ENCODE measurements at places on chromosomes 16 and 17.
A peak's percentile ranks its signal among the peaks of the same experiment; 100 is the strongest.

GRCh38 chr16:67415872-67416793, at the start of gene ZDHHC1:
ZDHHC1 (minus strand) TSS chr16:67416477; CDS start chr16:67407775, 8,702 bp downstream.
- peak; percentile 52 for DNase-seq

GRCh38 chr17:82321947-82322466, 4.6 kb upstream of the CD7 start:
- DNase-seq: no peak

GRCh38 chr17:48760411-48760810, 31.9 kb upstream of the HOXB13 start:
- DNase-seq: no peak

- peak; percentile 37 for DNase-seq
These were observed 57.7 kb downstream of the CMC2 start for GRCh38 chr16:80948886-80949493.

DNA sequence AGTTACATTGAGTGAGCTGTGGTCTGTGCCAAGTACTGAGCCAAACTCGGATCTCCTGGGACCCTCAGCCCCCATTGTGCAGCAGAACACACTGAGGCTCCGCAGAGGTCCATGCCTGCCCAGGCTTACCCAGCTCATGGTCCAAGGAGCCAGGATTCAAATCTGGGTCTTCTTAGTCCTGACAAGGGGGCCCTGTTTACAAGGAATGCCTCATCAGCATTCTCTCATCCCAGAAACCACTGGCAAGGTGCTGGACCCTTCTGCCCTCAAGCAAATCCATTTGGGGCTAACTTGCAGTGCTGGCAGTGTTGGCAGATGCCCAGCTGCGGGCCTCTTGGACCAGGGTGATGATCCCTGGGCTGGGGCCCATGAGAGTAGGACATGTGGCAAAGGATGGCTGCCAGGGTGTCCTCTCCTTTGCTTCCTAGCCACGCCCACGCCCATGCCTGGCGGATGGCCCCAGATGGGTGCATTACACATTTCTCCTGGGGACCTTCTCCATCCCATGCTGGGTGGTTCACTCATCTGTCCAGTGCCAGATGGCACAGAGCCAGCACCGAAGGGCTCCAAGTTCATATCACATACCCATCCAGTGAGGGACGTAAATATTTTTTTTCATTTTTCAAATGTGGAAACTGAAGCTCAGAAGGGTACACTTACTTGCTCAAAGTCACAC, 117.7 kb downstream of the CMIP start:
- no peak for DNase-seq

DNA sequence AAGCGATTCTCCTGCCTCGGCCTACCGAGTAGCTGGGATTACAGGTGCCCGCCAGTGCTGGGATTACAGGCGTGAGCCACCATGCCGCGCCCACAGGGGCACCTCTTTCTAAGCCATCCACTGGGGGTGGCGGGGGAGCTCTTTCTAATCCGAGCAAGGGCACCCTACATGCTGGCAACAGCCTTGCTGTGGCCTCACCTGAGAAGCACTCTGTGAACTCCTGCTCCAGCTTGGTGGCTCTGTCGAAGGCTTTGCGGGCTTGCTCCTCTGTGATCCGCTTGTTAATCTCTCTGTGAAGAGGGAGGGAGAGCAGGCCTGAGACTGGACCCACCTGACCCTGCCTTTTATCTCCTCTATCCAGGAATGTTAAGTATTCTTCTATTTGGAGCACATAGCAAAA, 11.9 kb upstream of the ASGR1 start:
- no peak for DNase-seq

GRCh38 chr16:12871784-12872183, 29.6 kb upstream of the SHISA9 start:
- no peak for DNase-seq

GRCh38 chr17:29929006-29929532, 959 bp downstream of the SSH2 start:
- DNase-seq: peak; percentile 41

DNA sequence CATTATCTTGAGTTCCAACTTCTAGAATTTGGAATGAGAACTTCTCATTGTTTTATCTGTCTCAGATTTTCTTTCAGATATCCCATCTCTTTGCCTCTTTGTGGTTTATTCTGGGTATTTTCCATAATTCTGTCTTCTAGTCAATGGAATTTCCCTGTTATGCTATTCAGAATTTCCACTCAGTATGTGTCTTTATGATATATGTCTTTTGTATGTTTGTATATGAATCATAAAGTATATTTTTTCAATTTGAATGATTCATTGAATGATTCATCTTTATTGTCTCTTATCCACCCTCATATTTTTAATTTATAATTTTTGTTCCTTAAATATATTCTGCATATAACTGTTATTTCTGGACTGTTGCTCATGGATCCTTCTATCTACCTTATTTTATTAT, 729.7 kb upstream of the GOT2 start:
- DNase-seq: no peak

GRCh38 chr17:16888413-16889087, 83.4 kb downstream of the TNFRSF13B start:
- DNase-seq: no peak

DNA sequence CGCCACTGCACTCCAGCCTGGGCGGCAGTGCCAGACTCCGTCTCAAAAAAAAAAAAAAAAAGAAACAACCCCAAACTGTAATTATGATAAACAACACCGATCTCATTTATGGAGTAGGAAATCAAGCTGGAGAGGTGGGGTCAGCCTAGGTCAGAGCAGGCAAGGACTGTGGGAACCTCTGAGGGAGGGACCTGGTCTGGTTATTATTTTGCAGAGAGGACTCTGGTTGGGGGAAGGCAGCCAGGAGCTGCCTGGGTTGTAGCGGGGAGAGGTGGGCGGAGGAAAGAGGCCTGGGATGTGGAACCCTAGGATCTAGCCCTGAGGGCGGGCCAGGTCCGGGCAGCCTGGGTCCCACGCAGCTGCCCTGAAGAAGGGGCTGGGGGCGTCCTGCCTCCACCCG, 10.9 kb upstream of the HS3ST6 start:
- DNase-seq: peak; percentile 29

- DNase-seq: peak; percentile 65
These were observed 65.2 kb upstream of the TOB1 start for GRCh38 chr17:50931144-50931908.

DNA sequence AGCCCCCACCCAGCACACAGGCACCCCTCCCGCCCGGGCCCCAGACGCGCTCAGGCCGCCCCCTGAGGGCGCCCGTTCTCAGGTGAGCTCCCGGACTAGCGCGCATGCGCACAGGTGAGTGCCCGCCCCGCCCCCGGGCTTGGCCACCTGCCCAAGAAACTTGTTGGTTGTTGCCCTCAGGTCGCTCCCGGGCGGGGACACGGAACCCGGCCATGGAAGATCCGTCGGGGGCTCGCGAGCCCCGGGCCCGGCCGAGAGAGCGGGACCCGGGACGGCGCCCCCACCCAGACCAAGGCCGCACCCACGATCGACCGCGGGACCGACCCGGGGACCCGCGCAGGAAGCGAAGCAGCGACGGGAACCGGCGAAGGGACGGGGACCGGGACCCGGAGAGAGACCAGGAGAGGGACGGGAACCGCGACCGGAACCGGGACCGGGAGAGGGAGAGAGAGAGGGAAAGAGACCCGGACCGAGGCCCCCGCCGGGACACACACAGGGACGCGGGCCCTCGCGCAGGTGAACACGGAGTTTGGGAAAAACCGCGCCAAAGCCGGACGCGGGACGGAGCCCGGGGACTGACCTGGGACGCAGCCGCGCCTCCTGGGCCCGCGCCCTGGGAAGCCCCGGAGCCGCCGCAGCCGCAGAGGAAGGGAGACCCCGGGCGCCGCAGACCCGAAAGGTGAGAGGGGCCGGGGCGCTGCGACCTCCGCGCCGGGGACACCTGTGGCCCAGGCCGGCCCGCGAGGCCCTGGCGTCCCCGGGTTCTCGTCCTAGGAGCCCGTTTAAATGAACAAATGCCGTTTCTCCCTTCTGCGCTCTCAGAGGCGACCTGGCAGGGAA, at the start of gene MARVELD3:
MARVELD3 (plus strand) TSS at position 167 of the 840 bp plus-strand sequence; CDS start at position 213, 46 bp downstream.
- peak; percentile 44 for DNase-seq

- peak; percentile 85 for DNase-seq
These were observed at the start of gene CYBA for GRCh38 chr16:88650749-88651275. CYBA (minus strand) TSS chr16:88651053; CDS start chr16:88651013, 40 bp downstream.

DNA sequence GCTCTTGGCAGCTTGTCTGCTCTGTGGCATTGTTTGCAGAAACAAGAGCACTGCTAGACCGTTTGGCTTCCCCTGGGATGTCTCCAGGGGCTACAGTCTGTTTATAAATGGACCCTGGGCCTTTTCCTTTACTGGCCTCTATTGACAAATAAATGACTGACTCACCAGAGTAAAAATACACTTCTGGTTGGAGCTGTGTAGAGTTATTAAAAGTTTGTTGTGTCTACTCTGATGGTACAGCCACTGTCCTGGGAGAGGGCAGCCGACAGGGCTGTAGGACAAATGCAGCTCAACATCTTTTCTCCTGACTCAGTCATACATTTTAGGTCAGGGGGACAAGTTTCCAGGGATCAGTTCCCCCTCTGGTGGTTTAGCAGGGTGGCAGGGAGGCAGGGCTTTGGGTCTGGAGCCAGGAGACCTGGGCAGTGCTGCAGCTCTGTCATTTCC, 30.0 kb downstream of the FOXL1 start:
- no peak for DNase-seq

GRCh38 chr16:27840311-27841060, 223.0 kb downstream of the GSG1L start:
- no peak for DNase-seq

DNA sequence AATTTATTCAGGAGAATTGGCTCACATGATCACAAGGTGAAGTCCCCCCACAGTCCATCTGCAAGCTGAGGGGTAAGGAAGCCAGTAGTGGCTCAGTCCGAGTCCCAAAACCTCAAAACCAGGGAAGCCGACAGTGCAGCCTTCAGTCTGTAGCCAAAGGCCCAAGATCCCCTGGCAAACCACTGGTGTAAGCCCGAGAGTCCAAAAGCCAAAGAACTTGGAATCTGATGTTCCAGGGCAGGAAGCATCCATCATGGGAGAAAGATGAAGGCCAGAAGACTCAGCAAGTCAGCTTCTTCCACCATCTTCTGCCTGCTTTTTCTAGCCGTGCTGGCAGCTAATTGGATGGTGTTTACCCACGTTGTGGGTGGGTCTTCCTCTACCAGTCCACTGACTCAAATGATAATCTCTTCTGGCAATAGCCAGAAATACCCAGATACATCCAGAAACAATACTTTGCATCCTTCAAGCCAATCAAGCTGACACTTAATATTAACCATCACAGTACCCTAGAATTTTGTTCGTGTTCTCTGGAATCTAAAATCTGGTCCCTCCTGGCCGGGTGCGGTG, 40.4 kb downstream of the TMEM114 start:
- DNase-seq: no peak

- no peak for DNase-seq
These were observed 5.5 kb downstream of the BCO1 start for GRCh38 chr16:81243942-81244341.

- no peak for DNase-seq
These were observed 686 bp upstream of the RHOT2 start for GRCh38 chr16:667113-667779.

GRCh38 chr16:80990577-80990976, 16.1 kb downstream of the CMC2 start:
- DNase-seq: no peak

DNA sequence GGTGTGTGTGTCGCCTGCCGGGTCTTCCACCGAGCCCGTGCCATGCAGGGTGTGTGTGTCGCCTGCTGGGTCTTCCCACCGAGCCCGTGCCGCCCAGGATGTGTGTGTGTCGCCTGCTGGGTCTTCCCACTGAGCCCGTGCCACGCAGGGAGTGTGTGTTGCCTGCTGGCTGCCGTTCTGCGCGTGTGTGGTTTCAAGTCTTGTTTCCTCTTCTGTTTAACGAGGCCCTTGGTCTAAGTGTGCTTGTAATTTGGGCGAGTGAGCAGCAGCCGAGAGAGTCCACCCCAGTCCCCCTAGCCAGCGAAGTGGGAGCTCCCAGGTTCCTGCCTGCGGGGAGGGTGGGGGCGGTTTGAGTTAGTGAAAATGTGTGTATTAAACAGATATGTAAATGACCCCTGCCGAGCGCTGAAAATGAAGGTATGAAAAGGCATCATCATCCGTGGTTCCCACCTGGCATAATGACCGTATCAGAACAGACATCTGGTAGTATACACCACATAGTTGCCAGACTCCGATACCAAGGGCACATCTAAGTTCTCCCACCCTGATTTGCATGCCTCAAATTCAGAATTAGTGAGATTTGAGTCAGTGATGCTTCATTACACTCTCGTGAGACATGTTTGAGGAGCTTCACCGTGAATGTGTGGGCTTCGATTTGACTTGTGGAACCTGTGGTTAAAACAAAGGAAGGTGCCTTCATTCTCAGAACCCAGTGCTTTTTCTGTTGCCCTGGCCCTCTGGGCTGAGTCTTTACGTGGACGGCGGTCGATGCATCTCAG, 114.5 kb upstream of the CHMP6 start:
- peak; percentile 64 for DNase-seq

GRCh38 chr17:29039764-29040598, 3.0 kb upstream of the PIPOX start:
- no peak for DNase-seq

DNA sequence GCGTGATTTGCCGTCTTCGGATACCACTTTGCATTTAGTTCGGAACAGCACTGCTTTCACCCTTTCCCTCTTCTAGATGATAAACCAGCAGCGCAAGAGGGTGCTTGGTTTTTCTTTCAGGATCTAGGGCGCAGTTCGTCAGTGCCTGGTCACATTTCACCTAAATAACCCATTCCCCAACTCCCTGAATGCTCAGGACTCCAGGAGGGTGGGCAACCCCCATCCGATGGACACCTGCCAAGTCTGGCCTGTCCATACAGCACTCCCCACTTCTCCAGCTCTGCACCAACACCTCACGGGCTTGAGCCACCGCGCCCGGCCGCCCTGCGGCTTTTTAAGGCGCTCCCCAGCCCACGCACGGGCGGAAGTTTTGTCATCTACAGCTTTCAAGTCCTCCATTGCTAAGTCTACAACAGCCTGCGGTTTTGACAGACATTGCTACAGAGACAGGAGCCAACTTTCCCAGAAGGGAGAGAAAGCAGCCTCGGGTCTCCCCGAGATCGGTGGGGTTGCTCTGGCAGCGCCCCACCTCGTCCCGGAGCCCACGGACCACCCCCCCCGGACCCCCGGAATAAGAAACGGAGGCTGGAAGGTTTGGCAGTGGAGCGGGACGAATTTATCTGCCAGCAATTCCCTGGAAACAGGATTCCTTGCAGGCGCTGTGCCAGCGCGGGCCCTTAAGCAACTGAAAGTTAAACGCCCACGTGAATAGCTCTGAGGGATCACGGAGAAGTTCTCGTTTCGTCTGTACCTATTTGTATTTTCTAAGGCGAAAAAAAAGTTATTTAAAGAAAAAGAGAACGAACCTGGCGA, 38.6 kb upstream of the SLFN13 start:
- DNase-seq: peak; percentile 86

- no peak for DNase-seq
These were observed at the start of gene ATP2C2 for GRCh38 chr16:84368308-84368996. ATP2C2 (plus strand) TSS chr16:84368538; CDS start chr16:84368616, 78 bp downstream.

Measured in CD4-positive, alpha-beta T cell treated with Interleukin-17A for 4 hours (primary cell).